ENCODE measurements at places on chromosomes 12 and 14. TPM values are rescaled to one million over a fixed set of nuclear protein-coding genes. Genes with fewer than 3 reads are reported as not detected.

DNA sequence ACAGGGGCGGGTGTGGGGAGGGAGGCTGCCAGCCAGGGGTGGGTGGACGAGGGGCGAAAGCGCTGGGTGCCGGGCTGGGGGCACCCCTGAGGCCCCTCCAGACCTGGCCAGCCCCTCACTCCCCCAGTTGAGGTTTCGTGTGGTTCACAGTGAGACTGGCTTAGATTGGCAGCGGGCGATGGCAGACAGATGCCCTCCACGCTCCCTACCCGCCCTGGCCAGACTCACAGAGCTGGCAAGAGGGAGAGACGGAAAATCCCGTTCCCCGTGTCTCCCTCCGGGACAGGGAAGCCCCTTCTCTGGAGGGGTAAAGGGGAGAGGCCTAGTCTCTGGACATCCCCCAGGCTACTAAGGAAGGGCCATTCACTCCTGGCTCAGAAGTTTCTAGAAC is 33.2 kb upstream of the VPS37B start:
- H3K27me3 ChIP-seq = no peaks in the 10 kb centered on the region
- H3K27ac ChIP-seq = no peak overlapping the region
- H3K4me1 ChIP-seq = no peaks in the 10 kb centered on the region
- no peak overlapping the region for H3K4me3 ChIP-seq

The OTUB2 gene
- total RNA-seq = 3.3 TPM

GRCh38 chr14:53509276-53510244 is 356.4 kb upstream of the DDHD1 start:
- no peak overlapping the region for H3K27ac ChIP-seq
- H3K27me3 ChIP-seq = no peaks in the 10 kb centered on the region
- no peaks in the 10 kb centered on the region for H3K36me3 ChIP-seq
- H3K4me1 ChIP-seq = no peaks in the 10 kb centered on the region

The SIX6 gene
- not detected for total RNA-seq

DNA sequence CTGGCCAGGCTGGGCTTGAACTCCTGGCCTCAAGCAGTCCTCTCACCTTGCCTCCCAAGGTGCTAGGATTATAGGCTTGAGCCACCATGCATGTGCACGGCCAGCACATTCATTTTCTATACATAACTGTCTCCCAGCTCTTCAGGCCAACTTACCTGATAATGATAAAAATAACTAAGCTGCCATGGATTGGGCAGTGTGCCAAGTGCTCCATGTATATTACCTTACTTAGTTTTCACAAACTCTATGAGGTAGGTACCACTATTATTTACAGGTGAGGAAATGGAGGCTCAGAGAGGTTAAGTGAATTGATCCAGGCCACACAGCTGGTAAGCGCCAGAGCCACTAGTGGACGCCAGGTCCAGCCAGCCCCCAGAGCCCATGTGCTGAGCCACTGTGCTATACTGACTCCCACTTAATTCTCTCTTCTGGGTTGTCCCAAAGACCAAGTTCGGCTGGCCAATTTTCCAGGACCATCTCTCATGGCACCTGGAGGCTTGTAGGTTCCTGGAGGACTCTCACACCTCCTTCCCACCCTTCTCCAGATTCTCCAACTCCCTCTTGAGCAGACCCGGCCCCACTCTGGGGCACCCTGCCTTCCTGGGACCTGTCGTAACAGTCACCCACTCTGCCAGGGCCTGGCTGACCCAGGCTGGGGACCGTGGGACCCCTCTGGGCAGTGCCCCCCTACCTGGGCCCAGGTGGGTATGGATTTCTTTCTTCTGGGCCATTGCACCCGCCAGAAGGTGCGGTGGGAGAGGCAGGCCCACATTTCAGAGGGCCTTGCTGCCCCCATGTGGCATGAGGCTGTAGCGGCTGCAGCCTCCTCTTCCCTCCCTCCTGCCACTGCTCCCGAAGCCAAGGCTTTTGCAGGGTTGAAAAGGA is 30.2 kb upstream of the CIPC start:
- H3K4me1 ChIP-seq = no peaks in the 10 kb centered on the region
- no peaks in the 10 kb centered on the region for H3K36me3 ChIP-seq
- DNase-seq = peak; percentile 22
- H3K27me3 ChIP-seq = no peaks in the 10 kb centered on the region
- H3K4me3 ChIP-seq = no peak overlapping the region
- no peak overlapping the region for H3K27ac ChIP-seq

The IL31 gene
- total RNA-seq = not detected

DNA sequence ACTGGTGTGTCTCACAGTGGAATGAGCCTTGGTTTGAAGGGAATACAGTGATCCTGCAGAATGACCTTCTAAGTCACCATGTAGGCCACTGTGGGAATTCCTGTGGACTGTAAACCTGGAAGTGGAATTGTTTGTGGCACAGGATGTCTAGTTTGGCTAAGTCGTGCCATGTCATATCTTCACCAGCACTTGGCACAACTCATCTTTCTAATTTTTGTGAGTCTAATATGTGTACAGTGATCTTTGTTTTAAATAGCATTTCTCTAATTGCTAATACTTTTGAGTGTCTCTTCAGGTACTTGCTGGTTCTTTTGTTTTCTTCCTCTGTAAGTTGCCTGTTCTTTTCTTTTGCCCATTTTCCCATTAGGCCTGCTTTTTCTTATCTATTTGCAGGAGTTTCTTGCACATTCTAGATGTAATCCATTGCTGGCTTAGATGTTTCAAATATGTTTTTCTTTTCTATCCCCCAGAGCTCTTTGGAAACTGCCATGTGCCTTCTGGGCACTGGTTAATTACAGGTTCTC is 112.7 kb downstream of the VRK1 start:
- H3K4me1 ChIP-seq = no peaks in the 10 kb centered on the region
- H3K27ac ChIP-seq = no peak overlapping the region
- H3K27me3 ChIP-seq = peaks cover 2% of the 10 kb centered on the region
- no peak for DNase-seq
- no peaks in the 10 kb centered on the region for H3K36me3 ChIP-seq

DNA sequence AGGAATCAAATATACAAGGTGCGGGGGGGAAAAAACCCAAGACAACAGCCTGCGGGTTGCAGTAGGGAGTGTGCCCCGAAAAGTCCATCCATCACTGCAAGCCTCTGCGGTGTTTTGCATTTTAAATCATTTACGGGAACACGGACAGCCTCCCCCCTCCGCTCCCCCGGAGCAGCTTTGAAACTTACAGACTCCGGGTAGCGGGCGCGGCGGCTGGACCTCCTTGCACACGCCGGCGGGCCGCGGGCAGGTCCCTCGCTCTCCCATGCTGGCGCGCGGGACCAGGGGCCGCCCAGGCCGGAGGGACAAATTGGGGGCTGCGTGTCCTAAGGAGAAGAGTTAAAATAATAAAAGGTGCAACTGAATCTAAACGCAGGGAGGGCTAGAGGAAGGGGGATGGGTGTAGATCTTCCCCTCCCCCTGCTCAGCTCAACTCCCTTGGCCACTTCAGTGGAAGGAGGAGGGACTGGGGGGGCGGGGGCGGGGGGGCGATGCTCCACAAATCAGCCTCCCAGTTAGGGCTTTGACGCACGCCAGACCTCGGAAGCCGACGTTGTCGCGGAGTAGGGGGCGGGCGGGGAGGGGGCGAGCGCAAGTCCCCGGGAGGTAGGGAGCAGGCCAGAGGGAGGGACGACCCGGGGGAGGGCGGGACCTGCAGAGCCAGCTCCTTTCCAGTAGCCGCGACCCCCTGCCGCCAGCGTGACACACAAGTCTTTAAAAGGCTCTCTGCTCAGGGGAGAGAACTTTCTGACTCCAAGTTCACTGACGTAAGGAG is at the start of gene KCNJ8:
Gene KCNJ8, minus strand, starts transcription at position 349 of the 775 bp plus-strand sequence. CDS start 1,090 bp downstream, outside the sequence.
- H3K4me1 ChIP-seq = peaks cover 8% of the 10 kb centered on the region
- no peak within 1 kb of the TSS for H3K27ac ChIP-seq
- no peaks in the 10 kb centered on the region for H3K27me3 ChIP-seq
- no peaks in the 10 kb centered on the region for H3K36me3 ChIP-seq

GRCh38 chr12:9372202-9372601 is 164.0 kb upstream of the PZP start:
- H3K4me3 ChIP-seq = no peak overlapping the region
- no peaks in the 10 kb centered on the region for H3K4me1 ChIP-seq
- no peaks in the 10 kb centered on the region for H3K36me3 ChIP-seq
- DNase-seq = no peak
- no peak overlapping the region for H3K27ac ChIP-seq

DNA sequence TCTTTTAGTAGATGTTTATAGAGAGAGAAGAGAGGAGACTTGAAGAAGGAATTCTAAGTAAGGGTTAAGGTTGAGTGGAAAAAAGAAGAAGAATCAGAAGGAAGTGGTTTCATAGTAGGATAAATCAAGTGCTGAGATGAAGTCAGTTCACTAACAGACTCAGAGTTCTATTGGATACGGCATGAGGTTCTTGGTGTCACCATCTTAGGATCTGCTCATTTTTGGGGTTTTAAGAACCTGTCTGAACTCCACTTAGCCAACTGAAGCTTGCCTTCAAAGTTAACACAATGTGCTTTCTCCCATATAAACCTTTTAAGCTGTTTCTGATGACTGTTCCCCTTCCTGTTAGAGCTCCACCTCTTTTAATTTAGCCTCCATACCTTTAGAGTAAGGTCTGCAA is 152.6 kb downstream of the PRKCH start:
- H3K36me3 ChIP-seq = no peaks in the 10 kb centered on the region
- no peaks in the 10 kb centered on the region for H3K27me3 ChIP-seq

DNA sequence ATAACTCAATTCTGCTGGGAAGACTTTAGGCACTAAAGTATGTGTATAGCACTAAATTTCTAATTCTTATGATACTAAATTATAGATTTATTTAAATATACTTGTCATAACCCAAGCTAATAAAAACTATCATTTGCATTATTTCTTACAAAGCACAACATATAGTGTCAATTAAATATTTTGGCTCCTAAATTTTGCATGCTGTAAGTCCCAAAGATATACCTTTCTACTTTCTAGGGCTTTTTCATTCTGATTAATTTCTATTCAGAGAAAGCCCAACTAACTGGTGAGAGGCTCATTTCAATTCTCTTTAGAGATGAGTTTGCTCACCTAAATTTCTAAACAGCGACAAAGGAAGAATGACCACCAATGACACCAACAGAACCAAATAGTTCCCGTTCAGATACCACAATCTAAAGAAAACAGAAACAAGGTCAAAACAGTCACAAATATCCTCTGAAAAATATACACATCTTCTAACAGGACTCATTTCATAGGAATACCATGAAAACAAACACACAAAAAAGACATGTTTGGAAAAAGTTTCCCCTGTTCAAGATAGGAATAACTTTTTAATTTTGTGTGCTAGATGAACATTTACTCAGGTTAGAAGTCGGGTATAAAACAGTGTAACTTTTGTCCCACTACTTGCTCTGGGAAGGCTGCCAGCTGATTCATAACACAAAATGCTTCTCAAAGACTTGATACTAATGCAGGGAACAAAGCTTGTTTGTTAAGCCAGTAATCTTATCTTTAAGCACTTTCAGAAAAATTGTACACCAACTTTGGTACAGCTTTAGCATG is 7.6 kb downstream of the SLC38A2 start:
- H3K4me3 ChIP-seq = peak overlapping the region; percentile 20
- H3K27ac ChIP-seq = peak overlapping the region; percentile 43
- peaks cover 41% of the 10 kb centered on the region for H3K4me1 ChIP-seq
- DNase-seq = peak; percentile 83
- no peaks in the 10 kb centered on the region for H3K27me3 ChIP-seq
- peaks cover 98% of the 10 kb centered on the region for H3K36me3 ChIP-seq

The CPNE6 gene
- total RNA-seq = not detected

The SSPN gene
- 6.3 TPM for total RNA-seq

DNA sequence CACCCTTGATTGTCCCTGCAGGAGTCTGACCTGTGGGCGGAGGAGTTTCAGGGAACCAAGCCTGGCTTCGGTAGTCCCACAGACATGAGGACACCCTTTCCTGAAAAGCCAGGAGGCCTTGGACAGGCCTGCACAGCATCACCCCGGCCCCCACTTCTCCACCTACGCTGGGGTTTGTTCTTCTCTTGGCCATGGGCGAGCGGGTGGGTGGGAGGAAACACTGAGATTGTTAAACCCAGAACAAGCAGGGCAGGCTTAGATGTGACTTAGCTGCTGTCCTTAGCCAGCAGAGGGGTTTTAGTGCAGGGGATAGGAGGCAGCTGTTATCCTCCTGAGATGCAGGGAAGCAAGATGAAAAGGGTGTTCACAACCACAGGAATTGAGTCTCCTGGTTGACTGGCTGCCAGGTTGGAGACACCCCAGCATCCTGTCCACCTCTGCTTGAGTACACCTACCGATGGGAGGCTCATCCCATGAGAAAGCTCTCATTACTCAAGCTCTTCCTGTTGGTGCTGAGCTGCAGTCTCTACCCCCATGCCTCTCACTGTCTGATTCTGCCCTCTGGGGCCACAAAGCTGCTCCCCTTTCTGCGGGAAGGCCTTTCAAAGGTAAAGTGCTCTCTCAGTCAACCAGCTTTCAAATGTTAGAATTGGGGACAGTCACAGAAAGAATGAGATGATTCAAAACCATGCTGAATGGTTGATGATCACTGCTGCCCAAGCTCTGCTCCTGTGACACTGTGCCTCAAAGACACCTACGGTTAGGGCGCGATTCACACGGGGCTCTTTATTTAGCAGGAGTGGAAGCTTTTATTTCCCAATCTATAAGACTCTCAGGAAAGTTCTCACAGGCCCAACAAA is 86.3 kb downstream of the IRF2BPL start:
- H3K27ac ChIP-seq = no peak overlapping the region
- no peak overlapping the region for H3K4me3 ChIP-seq
- H3K27me3 ChIP-seq = no peaks in the 10 kb centered on the region
- no peak for DNase-seq
- peaks cover 22% of the 10 kb centered on the region for H3K4me1 ChIP-seq
- H3K36me3 ChIP-seq = no peaks in the 10 kb centered on the region

The RDH11 gene
- 96.2 TPM for total RNA-seq

The PIWIL1 gene
- total RNA-seq = not detected

GRCh38 chr12:30696486-30696885 is 817 bp upstream of the IPO8 start:
- H3K4me1 ChIP-seq = peaks cover 13% of the 10 kb centered on the region
- H3K27me3 ChIP-seq = no peaks in the 10 kb centered on the region
- DNase-seq = no peak

DNA sequence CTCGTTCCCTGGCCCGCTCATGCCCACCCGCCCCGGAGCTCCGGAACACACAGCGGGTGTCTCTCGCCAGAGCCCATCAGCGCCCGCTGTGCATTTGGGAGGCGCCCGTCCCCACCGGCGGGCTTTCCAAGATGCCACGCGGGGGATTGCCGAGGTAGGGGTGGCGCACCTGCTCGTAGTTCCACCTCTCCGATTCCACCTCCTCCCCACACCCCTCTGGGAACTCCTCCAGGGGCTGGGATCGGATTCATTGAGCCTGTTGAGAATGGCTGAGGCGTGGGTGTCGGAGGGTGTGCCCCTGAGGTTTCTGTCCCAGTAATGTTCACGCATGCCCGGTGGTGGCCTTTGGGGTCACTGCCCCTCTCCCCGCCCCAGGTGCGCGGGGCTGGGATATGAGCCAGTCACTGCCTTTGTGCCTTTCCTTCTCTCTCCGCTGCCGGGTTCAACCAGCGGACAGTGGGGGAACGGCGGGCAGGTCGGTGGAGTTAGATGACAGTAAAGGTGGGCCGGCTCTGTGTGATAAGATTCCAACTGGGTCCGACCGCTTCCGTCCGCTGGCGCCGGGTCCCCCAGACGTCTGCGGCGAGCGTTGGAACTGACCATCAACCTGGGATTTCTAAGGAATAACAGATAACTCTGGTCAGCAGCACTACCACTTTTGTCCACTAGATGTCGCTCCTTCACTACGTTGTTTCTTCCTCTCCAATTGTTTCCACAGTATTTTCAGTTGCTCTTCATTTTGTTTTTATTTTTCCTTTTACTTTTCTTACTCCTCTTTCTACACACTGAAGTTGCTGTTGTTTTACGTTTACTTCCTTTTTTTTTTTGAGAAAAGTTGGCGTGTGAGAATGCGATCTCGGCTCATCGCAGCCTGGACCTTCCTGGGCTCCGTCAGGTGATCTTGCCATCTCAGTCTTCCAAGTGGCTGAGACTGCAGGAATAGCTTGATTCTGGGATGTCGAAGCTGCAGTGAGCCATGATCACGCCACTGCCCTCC is 178.1 kb upstream of the ALG10B start:
- no peak overlapping the region for H3K27ac ChIP-seq
- peak; percentile 31 for DNase-seq
- peak overlapping the region; percentile 33 for H3K4me3 ChIP-seq
- H3K27me3 ChIP-seq = no peaks in the 10 kb centered on the region
- H3K4me1 ChIP-seq = no peaks in the 10 kb centered on the region

The SYT10 gene
- 1.2 TPM for total RNA-seq
